ENCODE measurements at places on chromosomes 1 and 21. TPM values are rescaled to one million over a fixed set of nuclear protein-coding genes. Genes with fewer than 3 reads are reported as not detected.

- DNase-seq: no peak
- H3K4me1 ChIP-seq: no peaks in the 10 kb centered on the region
These were observed 21.8 kb downstream of the ITGB3BP start for GRCh38 chr1:63501256-63501655.

TMPRSS2 gene
- not detected for total RNA-seq

- H3K27me3 ChIP-seq: no peaks in the 10 kb centered on the region
- DNase-seq: no peak
- no peak overlapping the region for H3K27ac ChIP-seq
- H3K4me1 ChIP-seq: no peaks in the 10 kb centered on the region
- no peaks in the 10 kb centered on the region for H3K36me3 ChIP-seq
- H3K4me3 ChIP-seq: no peak overlapping the region
These were observed 16.9 kb downstream of the STUM start for GRCh38 chr1:226565476-226565875.

DNA sequence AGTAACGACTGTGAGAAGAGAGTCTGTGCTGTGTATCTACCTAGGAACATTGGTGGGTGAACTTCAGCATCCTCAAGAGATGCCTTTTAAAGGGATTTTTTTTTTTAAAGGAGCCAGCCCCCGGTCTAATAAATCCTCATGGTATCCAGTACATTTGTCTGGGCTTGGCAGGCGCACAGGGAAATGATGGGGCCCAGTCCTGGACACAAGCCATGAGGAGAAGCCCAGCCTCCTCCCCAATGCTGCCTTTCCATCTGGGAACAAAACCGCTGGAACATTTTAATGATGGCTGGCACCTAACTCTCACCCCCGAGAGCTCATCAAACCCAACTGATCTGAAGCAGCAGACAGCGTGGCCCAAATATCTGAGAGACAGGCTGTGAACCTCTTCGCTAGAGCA, 64.2 kb downstream of the ACOT7 start:
- no peaks in the 10 kb centered on the region for H3K4me1 ChIP-seq
- no peak overlapping the region for H3K27ac ChIP-seq
- no peak overlapping the region for H3K4me3 ChIP-seq
- no peak for DNase-seq

DNA sequence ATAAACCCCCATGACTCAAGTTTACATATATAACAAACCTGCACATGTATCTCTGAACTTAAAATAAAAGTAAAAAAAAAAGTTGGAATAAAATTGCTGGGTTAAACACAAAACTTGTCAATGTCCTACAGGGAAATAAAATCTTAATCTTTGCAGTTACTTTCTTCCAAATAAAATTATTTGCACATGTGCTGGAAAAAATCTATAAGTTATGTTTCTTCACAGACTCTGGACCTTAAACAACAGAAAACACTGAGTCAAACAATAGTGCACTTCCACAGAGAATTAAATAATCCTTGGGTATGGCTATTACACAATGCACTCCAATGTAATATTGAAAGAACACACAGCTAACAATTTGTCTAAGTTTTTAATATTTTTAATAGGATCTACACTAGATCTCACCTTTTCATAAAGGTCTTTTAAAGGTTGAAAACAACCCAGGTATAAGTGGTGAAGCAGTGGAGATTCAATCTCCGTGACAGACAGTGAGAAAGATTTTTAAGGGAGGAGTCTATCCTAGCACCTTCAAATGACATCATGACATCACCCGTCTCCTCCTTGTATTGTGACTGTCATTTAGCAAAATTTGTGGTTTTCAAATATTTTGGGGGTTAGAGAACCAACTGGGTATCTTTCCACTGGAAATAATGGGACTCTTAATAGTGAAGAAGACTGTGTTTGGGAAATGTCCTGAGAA, 25.2 kb upstream of the FGGY start:
- DNase-seq: no peak
- H3K36me3 ChIP-seq: no peaks in the 10 kb centered on the region
- H3K27ac ChIP-seq: no peak overlapping the region
- no peaks in the 10 kb centered on the region for H3K27me3 ChIP-seq
- no peak overlapping the region for H3K4me3 ChIP-seq

DNA sequence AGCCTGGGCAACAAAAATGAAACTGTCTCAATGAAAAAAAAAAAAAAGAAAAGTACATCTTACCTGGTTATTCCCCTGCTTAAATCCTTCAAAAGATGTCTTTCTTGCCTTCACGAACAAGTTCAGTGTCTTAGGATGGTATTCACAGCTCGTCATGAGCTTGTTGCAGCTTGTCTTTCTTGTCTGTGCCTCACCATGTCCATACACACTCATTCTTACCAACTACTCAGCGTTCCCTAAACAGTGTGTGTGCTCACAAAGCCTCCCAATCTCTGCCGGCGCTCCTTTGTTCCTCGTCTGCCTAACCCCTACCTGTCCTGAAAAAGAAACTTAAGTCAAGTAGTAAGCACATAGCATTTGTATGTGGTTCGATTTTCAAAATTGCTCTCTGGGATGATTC, 31.1 kb downstream of the UBE4B start:
- H3K27me3 ChIP-seq: no peaks in the 10 kb centered on the region
- H3K4me1 ChIP-seq: no peaks in the 10 kb centered on the region
- no peak overlapping the region for H3K27ac ChIP-seq

CD2 gene
- total RNA-seq: 353 TPM

DNA sequence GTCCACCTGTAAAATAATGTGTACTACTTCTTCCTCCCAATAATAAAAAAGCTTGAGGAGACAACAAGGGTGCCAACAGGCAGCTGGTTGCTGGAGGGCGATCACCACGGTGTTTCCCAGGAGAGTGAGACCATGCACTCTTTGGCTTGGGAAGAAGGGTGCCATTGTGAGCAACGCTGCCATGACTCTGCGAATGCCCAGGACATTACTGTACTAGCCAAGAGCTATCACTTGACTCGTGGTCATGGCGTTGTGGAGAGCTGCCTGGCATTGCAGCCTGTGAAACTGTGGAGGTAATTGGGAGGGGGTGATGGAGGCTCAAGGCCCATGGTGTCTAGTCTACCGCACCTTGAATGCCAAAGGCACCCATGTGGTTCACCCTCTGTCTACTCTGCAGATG, 14.6 kb upstream of the PRMT2 start:
- peaks cover 55% of the 10 kb centered on the region for H3K4me1 ChIP-seq
- H3K4me3 ChIP-seq: peak overlapping the region; percentile 29
- no peak for DNase-seq
- H3K27ac ChIP-seq: no peak overlapping the region
- no peaks in the 10 kb centered on the region for H3K36me3 ChIP-seq

SMCP gene
- not detected for total RNA-seq

RNF186 gene
- not detected for total RNA-seq

- H3K27me3 ChIP-seq: no peaks in the 10 kb centered on the region
- no peak for DNase-seq
- H3K4me1 ChIP-seq: no peaks in the 10 kb centered on the region
- no peak overlapping the region for H3K4me3 ChIP-seq
- no peaks in the 10 kb centered on the region for H3K36me3 ChIP-seq
- no peak overlapping the region for H3K27ac ChIP-seq
These were observed 24.1 kb upstream of the TTF2 start for GRCh38 chr1:117036018-117036461.

- no peaks in the 10 kb centered on the region for H3K36me3 ChIP-seq
- H3K4me1 ChIP-seq: no peaks in the 10 kb centered on the region
- H3K27me3 ChIP-seq: no peaks in the 10 kb centered on the region
- no peak overlapping the region for H3K27ac ChIP-seq
These were observed 110.2 kb downstream of the EIF4G3 start for GRCh38 chr1:21066356-21067012.

DNA sequence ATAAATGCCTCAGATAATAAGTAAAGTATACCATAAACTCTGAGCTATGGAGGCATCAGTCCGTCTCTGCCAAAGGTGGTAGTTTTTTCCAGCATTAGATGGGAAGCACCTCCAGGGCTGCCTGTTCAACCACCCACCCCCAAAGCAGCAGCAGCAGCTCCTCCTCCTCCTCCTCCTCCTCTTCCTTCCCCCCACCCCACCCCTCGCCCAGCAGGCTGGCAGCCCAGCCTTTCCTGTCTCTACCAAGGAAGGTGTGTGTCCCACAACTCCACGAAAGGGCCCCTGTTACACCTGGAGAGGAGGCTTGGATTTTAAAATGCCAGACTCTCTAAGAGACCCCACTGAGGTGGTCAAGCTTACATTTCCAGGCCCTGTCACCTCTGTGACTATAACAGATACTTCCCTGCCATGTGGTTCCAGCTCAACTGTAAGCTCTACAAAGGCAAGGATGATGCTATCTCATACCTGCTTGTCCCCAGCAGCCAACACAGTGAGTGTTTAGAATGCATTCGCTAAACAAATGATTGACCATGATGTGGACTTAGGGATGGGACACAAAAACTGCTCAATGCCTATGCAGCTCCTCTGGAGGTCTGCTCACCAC, 76.7 kb downstream of the GFI1 start:
- DNase-seq: no peak
- H3K4me3 ChIP-seq: peak overlapping the region; percentile 17
- no peaks in the 10 kb centered on the region for H3K27me3 ChIP-seq
- H3K4me1 ChIP-seq: peaks cover 26% of the 10 kb centered on the region

GRCh38 chr1:204894606-204895005, 23.9 kb downstream of the NFASC start:
- no peak overlapping the region for H3K4me3 ChIP-seq
- H3K27me3 ChIP-seq: no peaks in the 10 kb centered on the region
- no peaks in the 10 kb centered on the region for H3K36me3 ChIP-seq
- H3K4me1 ChIP-seq: no peaks in the 10 kb centered on the region
- no peak overlapping the region for H3K27ac ChIP-seq
- DNase-seq: no peak

GRCh38 chr1:167555971-167556714, 2.6 kb upstream of the CREG1 start:
- H3K4me3 ChIP-seq: no peak overlapping the region
- no peaks in the 10 kb centered on the region for H3K27me3 ChIP-seq
- no peaks in the 10 kb centered on the region for H3K36me3 ChIP-seq
- H3K27ac ChIP-seq: no peak overlapping the region

DNA sequence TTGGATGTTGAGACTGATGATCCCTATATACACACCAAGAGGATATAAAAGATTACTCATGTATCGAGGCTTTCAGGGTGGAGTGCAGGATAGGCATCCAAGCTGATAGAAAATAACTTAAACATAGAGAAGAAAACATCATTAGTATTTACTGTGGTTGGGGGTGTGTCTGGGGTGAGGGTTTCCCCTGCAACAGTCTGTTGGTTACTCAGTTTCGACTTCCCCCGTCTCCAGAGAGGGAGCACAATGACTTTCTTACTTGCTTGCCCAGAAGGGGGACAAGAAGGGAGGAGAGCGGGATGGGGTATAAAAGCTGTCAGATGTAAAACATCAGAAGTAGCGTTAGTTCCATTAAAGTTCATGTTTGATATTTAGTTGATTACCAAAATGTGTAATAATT, 717.4 kb upstream of the ZP4 start:
- no peaks in the 10 kb centered on the region for H3K27me3 ChIP-seq
- H3K4me1 ChIP-seq: no peaks in the 10 kb centered on the region
- no peak overlapping the region for H3K4me3 ChIP-seq
- no peaks in the 10 kb centered on the region for H3K36me3 ChIP-seq

DNA sequence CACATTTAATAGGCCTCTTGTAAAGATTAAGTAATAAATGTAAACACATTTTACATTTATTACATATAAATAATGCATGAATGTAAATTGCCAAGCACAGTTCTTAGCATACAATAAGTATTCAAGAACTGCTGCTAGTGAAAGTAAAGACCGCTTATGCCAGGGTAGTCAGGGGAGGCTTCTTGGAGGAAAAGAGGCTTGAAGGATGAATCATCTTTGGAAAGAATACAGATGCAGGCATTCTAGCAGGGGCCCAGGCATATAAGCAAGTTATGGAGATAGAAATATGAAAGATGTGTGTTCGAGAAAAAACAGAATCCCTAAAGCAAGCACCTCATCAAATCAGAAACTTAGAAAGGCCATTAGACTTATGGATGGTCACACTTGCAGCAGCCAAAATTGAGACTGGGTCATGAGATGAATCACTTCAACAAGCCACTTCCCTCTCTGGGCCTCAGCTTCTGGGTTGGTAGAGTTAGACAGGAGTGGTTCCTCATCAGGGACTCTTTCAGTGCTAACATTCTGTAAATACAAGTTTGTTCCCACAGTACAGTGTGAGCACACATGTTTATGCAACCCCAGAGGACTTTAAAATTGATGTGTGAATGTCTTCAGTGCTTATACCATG, 79.8 kb upstream of the ROR1 start:
- H3K27me3 ChIP-seq: no peaks in the 10 kb centered on the region
- no peak overlapping the region for H3K27ac ChIP-seq
- DNase-seq: no peak
- no peaks in the 10 kb centered on the region for H3K36me3 ChIP-seq

FTCD gene
- not detected for total RNA-seq

PPP1R8 gene
- 66.3 TPM for total RNA-seq

AGO1 gene
- total RNA-seq: 41.0 TPM

- peaks cover 72% of the 10 kb centered on the region for H3K4me1 ChIP-seq
- H3K27me3 ChIP-seq: no peaks in the 10 kb centered on the region
- no peak overlapping the region for H3K4me3 ChIP-seq
These were observed 31.0 kb upstream of the IL19 start for GRCh38 chr1:206739411-206740076.

- H3K4me1 ChIP-seq: peaks cover 18% of the 10 kb centered on the region
- no peaks in the 10 kb centered on the region for H3K27me3 ChIP-seq
- H3K36me3 ChIP-seq: peaks cover 8% of the 10 kb centered on the region
- H3K4me3 ChIP-seq: no peak overlapping the region
- H3K27ac ChIP-seq: peak overlapping the region; percentile 24
These were observed 11.3 kb downstream of the EFHD2 start for GRCh38 chr1:15420853-15421465.

OLIG2 gene
- not detected for total RNA-seq

KLF17 gene
- not detected for total RNA-seq

DNA sequence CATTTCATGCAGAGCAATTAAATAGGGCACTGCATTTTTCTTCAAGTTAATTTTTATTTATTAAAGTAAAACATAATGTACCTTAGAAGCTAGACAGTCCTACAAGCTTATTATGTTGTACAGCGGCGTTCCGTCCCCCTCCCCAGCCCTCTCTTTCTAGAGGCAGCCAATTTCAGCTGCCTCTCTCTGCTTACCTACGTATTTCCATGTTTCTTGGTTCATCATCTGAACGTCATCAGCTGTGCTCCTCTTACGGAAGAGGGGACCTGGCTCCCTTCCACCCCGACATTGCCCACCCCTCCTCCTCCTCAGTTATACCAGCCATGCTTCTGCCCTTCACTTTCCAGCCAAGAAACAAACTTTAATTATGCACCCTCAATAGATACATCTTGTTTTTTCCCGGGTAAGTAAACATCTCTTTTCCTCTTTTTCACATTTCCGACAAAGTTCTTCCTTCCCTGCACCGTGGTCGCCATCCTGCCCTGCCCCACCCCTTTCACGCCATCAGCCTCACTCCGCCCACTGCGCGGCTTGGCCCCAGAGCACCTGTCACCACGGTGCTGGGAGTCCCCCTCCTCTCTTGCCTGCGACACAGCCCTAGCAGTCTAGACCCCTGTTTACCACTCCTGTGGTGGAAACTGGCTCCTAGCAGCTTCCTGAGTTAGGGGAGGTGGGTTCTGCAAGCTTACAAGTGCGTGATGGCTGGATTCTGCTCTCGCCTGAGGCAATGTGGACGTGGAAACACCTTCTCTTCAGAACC, 57.9 kb downstream of the SLC37A1 start:
- DNase-seq: no peak
- no peaks in the 10 kb centered on the region for H3K27me3 ChIP-seq
- no peak overlapping the region for H3K27ac ChIP-seq
- no peaks in the 10 kb centered on the region for H3K36me3 ChIP-seq
- no peaks in the 10 kb centered on the region for H3K4me1 ChIP-seq
- H3K4me3 ChIP-seq: no peak overlapping the region
